ENCODE measurements at places on chromosomes 2 and 18.

- no peak for DNase-seq
Measured at GRCh38 chr2:223526106-223526505, 76.1 kb downstream of the SCG2 start.

GRCh38 chr2:67289921-67290371 lies 107.2 kb upstream of the ETAA1 start:
- no peak for DNase-seq

DNA sequence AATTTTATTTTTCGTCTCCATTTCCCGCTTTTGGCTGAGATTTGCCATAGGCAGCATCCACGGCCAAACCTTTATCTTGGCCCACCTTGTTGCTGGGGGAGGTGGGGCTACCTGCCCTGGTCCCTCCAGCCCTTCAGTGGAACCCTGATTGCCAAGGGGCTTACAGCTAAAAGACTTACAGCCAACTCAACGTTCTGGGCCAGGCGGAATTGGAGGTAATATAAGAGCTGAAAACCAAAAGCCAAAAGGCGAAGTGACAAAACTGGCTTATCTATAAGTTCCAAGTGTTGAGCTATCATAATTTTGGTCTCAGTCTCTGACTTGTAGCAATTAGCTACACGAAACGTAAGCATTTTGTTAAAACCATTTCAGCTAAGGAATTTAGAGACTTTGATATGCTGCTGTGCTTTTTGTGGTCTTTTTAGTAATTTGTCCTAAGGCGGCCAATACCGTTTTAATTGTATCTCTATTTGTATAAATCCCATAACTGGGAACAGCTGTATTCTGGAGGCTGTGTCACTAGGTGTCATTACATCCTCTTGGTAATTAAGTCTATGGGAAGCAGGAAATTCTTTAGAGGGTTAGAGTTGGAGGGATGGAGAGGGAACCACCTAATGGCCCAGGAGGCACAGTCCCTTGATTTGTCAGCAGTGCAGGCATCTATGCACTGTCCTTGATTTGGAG lies 24.0 kb downstream of the PDCD1 start:
- DNase-seq: no peak

GRCh38 chr2:19971691-19972090 lies 18.2 kb downstream of the WDR35 start:
- no peak for DNase-seq

DNA sequence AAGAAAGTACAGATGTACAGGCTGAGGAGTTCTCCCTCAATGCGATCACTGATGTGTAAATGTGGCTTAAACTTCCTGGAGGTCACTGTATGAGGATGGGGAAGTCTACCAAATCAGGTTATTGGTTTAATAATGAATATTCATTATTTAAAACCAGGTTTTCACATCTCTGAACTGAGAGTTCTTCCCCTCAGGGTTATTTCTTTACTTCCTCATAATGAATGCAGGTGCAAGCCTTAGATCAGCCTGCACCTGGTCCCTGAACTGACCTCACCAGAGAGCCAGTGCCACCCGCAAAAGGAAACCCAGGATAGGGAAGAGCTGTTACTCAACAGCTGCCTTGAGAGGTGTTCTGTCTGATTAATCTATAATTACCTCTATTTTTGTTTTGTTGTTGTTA lies 369.0 kb downstream of the EPHA4 start:
- DNase-seq: no peak
